Erythroblast (primary cell): ENCODE measurements at places on chromosomes 4 and X.

DNA sequence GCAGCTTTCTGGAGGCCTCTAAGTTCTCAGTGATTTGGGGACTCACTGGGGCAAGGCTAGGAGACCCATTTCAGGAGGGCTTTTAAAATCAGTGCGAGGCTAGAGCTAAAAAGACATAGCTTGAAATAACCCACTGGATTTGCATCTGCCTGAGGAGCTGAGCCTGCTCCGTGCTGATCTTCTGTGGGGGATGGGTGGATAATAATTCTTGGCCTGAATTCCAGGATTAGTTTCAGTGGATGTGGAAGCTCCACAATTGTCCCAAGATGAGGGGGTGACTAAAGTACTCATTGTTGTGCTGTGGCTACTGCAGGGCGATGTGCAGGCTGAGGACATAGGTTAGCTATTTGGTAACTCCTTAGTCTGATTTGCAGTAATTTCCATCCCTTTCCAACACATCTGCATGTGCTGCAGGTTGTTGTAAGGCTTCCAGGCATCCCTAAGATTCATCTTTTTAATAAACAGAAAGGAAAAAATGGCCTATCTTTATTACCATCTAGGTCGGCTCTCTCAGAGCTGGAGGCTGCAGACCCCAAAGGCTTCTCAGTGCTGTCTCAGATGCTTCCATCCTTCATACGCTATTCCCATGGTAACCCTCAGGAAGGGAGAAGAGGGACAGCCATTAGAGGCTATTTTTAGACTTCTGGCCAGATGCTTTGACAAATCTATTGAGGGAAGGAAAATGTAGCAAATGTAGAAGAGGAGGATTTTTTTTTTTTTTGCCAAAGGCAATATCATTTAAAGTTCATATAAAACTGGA, 63.4 kb downstream of the GRXCR1 start:
- no peak for DNase-seq

GRCh38 chrX:1325515-1326116, 11.0 kb upstream of the IL3RA start:
- no peak for DNase-seq

- DNase-seq, result peak; percentile 23
Measured at GRCh38 chr4:90127706-90128345, 632 bp downstream of the CCSER1 start.

GRCh38 chrX:153875391-153876111, 10.4 kb downstream of the L1CAM start:
- peak; percentile 71 for DNase-seq

DNA sequence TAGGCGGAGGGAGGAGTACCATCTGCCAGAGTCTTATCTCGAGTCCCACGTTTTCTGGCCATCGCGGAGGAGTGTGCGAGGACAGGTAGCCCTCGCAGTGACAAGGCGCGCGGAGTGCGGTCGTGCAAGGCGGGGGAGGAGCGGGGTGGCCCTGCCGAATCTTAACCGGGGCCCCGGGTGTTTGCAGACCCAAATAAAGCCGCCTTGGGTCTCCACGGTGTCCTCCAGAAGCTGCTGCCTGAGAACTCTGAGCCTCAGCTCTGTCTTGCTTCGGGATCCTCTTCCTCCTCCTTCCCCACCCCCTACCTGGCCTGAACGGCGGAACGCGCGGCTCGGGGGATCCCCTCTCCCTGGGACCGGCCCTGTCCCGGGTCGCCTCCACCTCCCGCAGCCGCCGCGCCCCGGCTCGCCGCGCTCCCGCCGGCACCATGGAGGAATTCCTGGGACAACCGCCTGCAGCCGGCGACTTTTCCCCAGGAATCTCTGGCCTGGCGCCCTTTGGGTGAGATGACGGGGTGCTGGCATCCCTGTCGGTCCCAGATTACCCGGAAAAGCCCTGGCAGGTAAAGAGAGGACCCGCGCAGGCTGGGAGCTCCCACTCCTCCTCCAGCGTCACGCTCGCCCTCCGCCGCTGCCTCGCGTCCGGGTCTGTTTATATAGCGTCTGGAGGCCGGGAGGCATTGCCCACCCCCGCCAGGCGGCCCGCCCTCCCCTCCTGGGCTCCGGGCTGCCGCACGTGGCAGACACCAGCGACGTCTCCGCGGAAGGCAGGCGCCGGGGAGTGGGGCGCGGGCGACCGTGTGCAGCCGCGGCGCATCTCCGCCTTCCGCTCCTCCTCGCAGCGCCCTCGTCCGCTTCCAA, at the start of gene GALNTL6:
Gene GALNTL6, plus strand, starts transcription at position 740 of the 861 bp plus-strand sequence.
- peak; percentile 77 for DNase-seq

DNA sequence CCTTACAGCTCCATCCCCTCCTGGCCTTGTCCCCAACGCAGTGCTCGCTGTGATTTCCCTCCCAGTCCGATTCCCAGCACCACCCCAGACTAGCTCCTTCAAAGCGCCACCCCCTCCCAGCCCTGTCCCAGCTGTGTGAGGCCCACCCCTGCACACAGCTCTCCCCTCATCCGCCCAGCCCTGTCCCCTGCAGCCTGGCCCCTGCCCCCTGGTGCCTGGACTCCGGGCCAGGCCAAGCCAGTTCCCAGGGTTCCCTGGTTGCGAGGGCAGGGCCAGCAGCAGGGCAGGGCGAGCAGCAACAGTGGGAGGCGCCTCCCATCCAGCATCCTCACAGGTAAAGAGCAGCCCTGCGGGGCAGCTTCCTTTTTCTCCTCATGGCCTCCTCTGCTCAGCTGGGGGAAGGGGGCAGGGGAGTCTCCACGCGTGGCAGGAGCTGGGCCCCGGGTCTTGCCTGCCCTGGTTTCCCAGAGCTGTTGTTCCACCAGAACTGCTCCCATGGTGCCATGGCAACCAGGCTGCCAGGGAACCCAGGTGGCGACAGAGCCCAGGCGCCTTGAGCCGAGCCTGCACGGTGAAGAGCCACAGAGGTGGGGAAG, 24.8 kb downstream of the IQSEC2 start:
- no peak for DNase-seq

GRCh38 chrX:139949703-139950102, 15.6 kb downstream of the CXorf66 start:
- DNase-seq, result no peak

GRCh38 chrX:19361701-19362100, 18.0 kb downstream of the PDHA1 start:
- DNase-seq, result no peak

DNA sequence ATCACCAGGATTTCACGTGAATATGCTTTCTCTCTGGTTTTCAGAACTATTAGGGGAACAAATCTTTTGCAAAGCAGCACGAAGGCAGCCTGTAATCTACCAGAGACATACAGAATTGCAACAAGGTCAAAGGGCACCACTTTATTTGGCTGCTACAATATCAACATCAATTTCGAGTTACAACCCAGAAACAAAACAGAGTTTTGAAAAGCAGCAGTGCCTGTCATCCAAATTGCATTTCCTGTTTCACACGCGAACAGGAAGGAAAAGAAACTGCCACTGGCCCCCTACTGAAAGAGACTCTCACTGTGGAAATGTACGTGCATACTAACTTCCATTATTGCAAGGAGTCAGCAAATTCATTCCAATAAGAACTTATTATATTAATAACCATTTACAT, 17.1 kb upstream of the C1QTNF7 start:
- no peak for DNase-seq

- no peak for DNase-seq
Measured at GRCh38 chr4:144565527-144566195, 80.3 kb upstream of the HHIP start.

- no peak for DNase-seq
Measured at GRCh38 chr4:162699629-162700028, 467.1 kb downstream of the NAF1 start.

DNA sequence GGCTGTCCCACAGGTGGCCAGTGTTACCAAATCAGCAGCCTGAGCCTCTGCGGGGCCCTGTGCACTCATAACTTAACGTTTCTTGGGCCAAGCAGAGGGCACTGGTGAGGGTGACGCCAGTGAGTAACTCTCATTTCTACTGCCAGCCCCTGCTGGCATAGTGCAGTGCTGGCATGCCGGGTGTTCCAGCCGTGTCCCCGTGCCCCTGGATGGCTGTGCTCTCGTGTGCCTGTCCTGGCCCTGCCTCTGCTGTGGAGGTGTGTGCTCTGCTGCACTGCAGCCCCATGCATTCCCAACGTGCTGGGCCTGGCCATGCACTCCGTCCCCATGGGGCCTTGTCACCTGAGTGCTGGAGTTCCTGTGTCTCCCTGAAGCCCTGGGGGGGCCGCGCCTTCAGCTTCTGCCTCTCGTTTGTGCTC, 14.7 kb downstream of the TBC1D14 start:
- no peak for DNase-seq

GRCh38 chr4:124487651-124488050, 224.9 kb downstream of the ANKRD50 start:
- DNase-seq, result no peak

DNA sequence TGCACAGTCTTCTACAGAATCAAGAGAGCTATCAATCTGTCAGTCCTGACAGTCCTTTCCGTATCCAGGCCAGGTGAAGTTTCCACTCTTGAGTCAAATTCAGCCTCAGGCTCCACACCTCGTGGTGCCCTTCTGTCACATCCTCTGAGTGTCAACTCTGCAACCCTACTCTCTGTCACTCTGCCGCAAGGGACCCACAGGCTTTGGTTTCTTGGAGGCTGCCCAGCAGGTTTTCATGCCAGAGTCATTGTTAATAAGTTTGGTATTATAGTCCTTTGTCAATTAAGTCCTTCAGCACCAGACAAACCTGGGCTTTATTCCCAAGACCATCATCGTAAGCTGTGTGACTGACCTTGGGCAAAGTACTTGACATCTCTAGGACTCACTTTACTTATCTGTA, 83.4 kb upstream of the KLHL13 start:
- DNase-seq, result no peak

DNA sequence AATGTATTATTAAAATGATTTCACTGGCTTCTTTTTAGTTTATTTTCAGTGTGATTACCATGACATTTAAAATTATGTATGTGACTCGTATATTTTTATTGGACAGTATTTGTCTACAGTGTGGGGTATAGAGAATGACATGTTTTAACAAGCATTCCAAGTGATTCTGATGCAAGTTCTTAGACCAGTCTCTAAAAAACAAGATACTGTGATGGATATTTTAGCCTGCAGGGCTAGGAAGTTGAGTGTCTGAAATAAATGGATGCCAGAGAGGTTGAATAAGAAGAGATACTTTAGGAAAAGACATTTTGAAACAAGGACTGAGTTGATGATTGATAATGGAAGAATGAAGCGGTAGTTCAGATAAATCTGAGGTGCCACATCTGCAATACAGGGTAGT, 3.5 kb upstream of the MAD2L1 start:
- no peak for DNase-seq

DNA sequence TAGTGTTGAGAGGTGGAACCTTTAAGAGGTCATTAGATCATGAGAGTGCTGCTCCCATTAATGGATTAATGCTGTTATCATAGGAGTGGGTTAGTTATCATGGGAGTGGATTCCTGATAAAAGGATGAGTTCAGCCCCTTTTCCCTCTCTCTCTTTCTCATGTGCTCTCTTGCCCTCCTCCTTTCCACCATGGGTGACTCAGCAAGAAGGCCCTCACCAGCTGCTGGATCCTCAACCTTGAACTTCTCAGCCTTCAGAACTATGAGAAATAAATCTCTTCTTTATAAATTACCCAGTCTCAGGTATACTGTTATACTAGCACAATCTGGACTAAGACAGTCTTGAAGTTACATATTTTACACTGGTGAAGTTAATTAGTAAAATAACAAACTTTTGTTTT, 10.0 kb upstream of the CDKL5 start:
- peak; percentile 0 for DNase-seq

DNA sequence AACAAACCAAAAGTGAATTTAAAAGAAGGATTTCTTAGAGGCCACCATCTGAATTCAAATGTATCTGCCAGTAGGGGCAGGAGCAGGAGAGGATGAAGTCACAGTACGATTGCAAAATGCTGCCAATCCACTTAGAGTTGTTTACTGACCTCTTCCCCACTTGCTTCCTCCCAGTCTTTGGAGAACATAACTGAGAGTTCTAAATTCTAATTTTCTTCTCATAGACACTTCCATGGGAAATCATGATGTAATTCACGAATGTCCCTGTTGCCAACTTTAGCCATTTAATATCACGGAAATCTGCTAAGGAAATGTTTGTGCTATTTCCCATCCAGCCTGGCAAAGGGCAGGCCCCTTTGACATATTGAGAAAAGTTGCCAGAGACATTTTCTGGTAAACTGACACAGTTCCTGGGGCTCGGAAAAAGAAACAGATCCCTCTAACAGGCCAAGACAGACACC, 33.6 kb upstream of the NOCT start:
- no peak for DNase-seq

DNA sequence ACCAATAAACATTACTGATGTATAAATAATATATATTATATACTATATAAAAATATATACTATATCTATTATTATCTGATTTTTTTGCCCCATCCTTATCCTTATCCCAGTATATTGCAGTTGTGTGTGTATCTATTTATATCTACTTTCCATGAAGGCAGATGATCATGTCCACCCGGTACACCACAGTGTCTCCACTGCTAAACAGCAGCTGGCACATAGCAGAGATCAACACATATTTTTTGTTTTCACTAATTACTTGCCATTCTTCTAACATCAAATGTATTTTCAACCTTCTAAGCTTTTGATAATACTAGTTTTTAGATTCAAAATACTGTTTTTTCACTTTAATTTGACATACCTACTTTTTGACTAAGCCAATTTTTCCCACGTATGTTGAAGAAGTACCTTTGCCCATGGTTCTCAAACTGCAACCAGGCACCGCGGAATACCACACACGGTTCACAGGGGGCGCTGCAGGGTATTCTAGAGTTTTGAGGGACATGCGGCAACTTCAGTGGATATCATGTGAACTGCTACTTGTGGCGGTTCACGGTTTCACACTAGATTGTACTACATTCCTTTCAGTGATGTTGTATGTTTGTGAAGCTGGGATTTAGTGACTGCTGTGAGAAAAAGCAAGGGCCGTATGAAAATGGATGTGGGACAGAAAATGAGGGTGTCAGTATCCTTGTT, 182.5 kb upstream of the NPY2R start:
- peak; percentile 51 for DNase-seq

GRCh38 chrX:134753718-134754008, 95.4 kb upstream of the PLAC1 start:
- DNase-seq, result no peak

- no peak for DNase-seq
Measured at GRCh38 chr4:33013282-33013681, 2293.1 kb downstream of the PCDH7 start.

- no peak for DNase-seq
Measured at GRCh38 chr4:102328045-102328444, 17.2 kb downstream of the SLC39A8 start.

GRCh38 chr4:156557920-156558319, 413.7 kb downstream of the PDGFC start:
- no peak for DNase-seq
